ENCODE measurements at places on chromosomes 5 and 9.

- no peak for DNase-seq
These were observed 96.3 kb upstream of the ZNF462 start for GRCh38 chr9:106766616-106767015.

DNA sequence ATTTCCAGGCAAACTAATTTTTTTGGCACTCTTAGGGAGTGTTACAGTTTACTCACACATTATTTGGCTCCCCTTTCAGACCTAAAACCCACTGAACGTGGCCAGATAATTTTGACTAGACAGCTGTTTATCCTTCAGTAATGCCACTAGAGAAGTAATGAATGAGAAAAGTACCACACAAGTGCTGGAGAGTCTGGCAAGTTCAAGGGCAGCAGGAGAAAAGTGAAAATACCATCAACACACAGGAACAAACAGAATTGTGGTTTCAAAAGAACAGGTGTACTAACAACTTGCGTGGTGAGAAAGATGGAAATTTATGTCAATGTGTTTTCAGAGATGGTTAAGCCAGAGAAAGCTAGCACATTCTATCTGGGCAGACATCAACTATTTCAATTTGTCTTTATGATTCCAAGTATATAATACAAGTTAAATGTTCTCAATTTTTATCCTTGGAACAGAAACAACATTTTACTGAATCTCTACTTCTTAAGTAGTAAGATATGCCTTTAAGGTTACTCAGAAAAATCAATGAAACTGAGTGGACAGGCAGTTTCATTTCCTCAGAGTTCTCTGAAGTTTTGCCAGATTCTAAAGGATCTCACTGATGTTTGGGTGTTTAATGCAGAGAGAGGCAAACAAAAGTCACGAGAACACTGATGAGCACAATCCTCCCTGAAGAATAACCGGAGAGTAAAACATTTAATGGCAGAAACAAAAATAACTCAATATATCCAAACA is 91.0 kb downstream of the ARSB start:
- no peak for DNase-seq

- DNase-seq: no peak
These were observed 45.7 kb downstream of the PIP5K1B start for GRCh38 chr9:68750786-68751185.

GRCh38 chr5:174141398-174141797 is 95.9 kb downstream of the NSG2 start:
- DNase-seq: no peak

- no peak for DNase-seq
These were observed 151.7 kb downstream of the TTC39B start for GRCh38 chr9:15155323-15155722.

DNA sequence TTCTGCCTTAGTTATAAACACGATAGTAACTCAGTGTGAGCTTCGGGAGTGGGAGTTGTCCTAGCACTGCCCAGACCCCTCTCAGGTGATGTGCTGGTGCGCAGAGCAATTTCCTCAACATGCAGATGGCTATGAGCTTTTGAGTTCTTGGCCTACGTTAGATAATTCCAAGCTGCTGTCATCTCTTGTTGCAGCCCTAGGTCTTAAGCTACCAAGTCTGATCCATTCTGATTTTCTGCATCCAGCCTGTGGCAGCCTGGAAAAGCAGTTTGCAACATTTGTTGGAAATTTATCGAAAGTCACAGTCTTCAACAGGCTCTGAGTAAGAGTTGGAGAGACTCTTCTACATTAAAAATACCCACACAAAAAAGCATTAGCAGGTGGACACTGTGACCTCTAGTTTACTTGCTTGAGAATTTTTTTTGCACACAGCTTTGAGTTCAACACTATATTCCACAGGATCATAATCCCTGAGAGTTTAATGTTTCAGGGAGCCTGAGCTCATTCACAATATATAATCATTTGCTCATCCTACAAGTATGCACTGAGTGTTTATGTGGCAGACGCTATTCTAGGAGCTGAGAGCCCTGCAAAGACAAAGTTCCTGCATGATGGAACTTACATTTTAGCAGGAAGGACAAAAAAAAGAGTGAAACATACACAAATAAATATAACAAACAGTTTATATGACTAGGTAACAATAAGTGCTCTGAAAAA is 91.6 kb downstream of the UBE2QL1 start:
- no peak for DNase-seq

- DNase-seq: no peak
These were observed 1336.1 kb upstream of the CDH9 start for GRCh38 chr5:28374492-28374967.

DNA sequence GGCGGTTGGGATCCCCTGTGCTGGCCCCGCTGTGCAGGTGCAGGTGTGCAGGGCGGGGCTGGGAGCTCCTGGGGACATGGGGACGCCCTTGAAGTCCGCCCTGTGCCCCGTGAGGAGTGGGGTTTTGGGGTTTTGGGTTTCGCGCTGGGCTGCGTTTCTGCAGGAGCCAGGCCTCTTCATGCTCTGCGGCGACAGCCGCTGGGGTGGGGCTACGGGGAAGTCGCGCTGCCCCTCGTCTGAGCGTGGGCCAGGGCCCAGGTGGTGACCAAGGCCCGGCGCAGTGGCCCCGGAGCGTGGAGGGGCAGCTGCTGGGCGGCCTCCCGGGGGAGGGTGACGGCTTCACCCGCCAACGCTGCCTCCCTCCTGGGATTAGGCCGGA is 47.8 kb upstream of the IRX4 start:
- no peak for DNase-seq

- no peak for DNase-seq
These were observed 7.9 kb upstream of the ANKDD1B start for GRCh38 chr5:75603371-75603770.

DNA sequence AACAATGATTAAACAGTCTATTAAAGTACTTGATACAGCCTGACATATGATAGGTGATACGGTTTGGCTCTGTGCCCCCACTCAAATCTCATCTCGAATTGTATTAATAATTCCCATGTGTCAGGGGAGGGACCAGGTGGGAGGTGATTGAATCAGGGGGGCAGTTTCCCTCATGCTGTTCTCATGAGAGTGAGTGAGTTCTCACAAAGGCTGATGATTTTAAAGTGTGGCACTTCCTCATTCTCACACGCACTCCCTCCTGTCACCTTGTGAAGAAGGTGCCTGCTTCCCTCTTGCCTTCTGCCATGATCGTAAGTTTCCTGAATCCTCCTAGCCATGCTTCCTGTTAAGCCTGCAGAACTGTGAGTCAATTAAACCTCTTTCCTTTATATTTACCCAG is 40.1 kb upstream of the TARS1 start:
- no peak for DNase-seq

GRCh38 chr5:139611703-139612584 is 36.2 kb upstream of the CXXC5 start:
- no peak for DNase-seq

GRCh38 chr5:40599676-40600075 is 80.0 kb upstream of the PTGER4 start:
- DNase-seq: no peak

DNA sequence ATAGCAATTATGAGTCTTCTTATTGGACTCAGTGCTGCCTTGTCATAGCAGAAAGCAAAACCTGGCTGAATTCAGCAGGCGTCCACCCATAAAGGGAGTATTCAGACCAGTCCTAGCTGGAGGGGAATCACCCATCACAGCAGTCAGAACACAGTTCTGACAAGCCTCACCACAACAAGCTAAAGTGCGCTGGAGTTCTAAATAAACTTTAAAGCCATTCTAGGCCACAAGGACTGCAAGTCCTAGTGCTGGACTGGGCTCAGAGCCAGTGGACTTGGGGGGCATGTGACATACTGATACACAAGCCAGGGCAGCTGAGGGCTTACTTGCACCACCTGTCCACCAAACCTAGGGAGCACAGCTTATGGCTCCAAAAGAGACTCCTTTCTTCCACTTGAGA is 115.3 kb upstream of the PCSK5 start:
- DNase-seq: no peak

- no peak for DNase-seq
These were observed 568.7 kb upstream of the KLF4 start for GRCh38 chr9:108058135-108058814.

DNA sequence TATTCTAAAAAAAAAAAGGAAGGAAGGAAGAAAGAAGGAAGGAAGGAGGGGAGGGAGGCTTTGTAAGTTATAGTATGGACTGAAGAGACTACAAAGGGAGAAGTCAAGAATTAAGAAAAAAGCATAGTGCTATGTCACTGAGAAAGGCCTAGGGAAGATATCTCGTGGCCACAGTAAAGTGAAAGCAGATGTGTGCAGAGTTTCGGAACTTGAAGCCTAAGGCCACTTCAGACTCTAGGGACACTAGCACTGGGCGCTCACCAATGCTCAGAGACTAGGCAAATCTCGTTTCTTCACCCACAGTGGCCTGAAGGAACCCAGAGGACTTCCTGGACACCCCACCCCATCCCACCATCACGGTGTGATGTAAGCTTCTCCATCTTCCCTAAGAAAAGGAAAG is 181.4 kb upstream of the TRPM3 start:
- no peak for DNase-seq

DNA sequence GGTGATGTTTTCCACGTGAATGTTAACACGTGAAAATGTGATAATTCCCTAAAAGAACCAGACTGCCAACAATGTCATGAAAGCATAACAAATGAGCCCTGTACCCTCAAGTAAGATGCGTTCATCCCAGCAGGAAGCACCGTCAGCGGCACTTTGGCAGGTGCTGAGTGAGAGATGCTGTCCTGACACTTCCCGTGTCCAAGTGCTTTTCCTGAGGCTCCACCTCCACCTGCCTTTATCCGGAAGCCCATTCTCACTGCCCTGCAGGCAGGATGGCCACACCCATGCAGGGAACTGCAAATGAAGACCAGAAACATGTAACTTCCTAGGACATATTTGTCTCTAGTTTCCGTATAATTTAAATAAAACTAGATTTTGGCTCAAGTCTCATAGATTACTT is 238.0 kb upstream of the IRX2 start:
- no peak for DNase-seq

GRCh38 chr5:36662291-36662851 is 56.0 kb downstream of the SLC1A3 start:
- no peak for DNase-seq

DNA sequence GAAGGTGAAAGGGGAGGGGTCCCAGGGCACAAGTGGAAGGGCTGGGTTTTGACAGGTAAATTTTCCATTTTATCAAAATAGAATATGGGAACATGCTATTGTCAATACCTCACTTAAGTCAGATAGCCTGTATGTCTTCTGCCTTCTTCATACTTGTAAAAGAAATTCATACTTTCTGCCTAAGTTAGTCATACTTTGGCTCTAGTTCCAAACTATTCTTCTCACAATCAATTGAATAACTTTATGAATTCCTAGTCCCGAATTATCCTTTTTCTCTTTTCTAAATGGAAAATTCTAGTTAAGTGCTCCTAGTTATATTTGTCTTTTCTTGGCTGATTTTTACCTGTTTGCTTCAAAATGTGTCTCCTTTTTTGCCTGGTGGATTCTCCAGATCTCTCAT is 271.4 kb downstream of the CSNK1G3 start:
- DNase-seq: no peak

DNA sequence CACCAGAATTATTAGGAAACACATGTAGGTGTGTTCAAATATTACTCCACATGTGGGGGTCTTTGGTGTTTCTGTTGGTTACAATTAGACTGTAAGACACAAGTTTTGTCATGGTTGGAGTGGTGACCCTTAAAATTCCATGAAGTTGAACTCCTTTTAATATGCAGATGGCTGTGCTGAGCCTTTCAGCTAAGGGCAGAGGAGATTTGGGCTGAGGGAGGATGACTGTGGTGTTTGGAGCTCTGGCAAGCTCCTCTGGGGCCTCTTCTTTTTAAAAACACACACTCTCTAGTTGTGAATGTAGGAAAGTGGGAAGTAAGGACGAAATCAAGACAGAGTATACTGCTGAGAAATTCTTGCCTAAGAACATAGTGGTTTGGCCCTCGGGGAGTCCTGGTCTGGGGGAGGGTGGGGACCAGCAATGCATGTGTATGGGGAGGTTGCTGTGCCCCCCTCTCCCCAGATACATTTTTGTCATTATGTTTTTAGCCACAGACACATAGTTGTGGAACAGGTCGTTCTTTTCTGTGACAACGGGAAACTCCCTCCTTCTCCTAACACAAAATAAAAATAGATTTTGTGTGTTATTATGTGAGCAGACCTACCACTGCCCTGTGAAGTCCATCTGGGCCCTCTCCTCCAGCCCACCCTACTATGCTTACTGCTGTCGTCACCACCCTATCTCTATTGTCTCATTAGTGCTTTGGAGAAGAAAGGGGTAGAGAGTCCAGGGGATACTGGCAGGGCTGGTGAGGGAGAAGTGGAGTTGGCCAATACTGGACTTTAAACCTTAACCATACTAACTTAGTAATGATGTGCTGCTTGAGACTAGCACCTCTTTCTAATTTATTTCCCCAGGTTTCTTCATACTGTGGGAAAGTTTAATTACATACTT is 10.0 kb downstream of the SMARCA2 start:
- DNase-seq: no peak

GRCh38 chr9:8723195-8723594 is 923.6 kb upstream of the DMAC1 start:
- DNase-seq: no peak

DNA sequence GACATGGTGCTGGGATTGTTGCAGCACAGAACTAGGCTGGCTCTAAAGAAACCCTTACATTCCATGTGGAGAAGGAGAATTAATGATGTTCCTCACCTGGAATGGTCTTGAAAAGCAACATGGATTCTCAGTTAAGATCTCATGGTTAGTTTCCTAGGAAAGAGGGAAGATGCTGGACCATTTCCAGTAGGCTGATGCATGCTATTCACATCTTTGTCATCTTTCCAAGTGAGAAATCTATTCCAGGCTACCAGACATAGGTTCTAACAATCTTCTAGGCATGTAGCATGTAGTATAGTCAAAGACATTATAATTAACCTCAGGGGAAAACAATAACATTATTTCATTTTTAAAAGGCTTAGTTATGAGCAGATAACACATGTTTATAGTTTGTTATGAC is 44.3 kb downstream of the TMEM252 start:
- no peak for DNase-seq

- DNase-seq: no peak
These were observed 14.7 kb downstream of the FBP1 start for GRCh38 chr9:94624629-94625028.

DNA sequence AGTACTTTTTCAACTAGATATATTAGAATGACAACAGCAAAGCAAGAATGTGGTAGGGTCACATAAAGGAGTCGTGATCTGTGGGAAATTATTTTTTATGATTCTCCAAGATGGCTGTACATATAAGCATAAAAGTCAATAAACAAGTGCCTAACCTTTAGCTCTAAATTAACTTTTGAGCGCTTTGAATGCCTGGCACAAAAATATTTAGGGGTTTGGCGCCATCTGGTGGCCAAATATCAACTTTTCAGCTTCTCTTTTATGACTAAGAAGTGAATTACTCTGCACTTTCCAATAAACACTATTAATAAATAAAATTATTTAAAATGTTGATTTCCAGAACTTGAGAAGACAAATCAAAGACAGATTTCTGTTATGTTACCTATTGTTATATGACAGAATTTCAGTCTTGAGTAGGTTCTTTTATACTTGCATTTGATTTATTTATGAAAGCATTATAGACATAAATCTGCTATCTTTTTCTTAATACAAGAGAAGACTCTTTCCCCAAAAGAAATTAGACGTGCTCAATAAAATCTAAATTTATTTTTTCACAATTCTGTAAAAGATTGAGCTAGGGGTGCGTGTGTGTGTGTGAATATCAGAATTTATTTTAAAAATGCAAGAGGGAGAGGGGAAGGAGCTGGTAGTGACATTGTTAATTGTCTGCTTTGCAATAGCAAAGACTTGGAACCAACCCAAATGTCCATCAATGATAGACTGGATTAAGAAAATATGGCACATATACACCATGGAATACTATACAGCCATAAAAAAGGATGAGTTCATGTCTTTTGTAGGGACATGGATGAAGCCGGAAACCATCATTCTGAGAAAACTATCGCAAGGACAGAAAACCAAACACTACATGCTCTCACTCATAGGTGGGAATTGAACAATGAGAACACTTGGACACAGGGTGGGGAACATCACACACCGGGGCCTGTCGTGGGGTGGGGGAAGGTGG is 36.7 kb upstream of the ARRDC3 start:
- DNase-seq: peak; percentile 50
